ENCODE measurements at places on chromosomes 3 and 15. TPM values are rescaled to one million over a fixed set of nuclear protein-coding genes. Genes with fewer than 3 reads are reported as not detected.

Gene CASR
- not detected for total RNA-seq

Gene RARB
- total RNA-seq, result not detected

Gene GABRB3
- 0.16 TPM for total RNA-seq

Gene SLC22A14
- total RNA-seq, result not detected

Gene MCF2L2
- 3.7 TPM for total RNA-seq

Gene PYGO1
- not detected for total RNA-seq

Gene PAK6
- total RNA-seq, result 0.67 TPM

Gene PLA2G4E
- total RNA-seq, result not detected

Gene OXTR
- total RNA-seq, result 1.1 TPM

Gene CCR9
- total RNA-seq, result 0.20 TPM

Gene MYH15
- total RNA-seq, result 0.07 TPM

Gene SLC6A1
- not detected for total RNA-seq

Gene PHC3
- 53.0 TPM for total RNA-seq

Gene SLCO2A1
- not detected for total RNA-seq

Gene FOXL2
- not detected for total RNA-seq

Gene CHL1
- total RNA-seq, result not detected

Gene LRRIQ4
- total RNA-seq, result not detected

Gene CCDC54
- not detected for total RNA-seq

Gene ADAMTS7
- total RNA-seq, result 0.60 TPM

Gene FBXO22
- 66.2 TPM for total RNA-seq

Gene ACAA1
- total RNA-seq, result 70.1 TPM

Gene RGMA
- total RNA-seq, result not detected

Gene CYP8B1
- not detected for total RNA-seq

Gene SAMD7
- not detected for total RNA-seq

Gene MELTF
- total RNA-seq, result 3.4 TPM

Gene UBE2E1
- total RNA-seq, result 80.3 TPM

Gene GNAT1
- 0.11 TPM for total RNA-seq

Gene NANOGP8
- not detected for total RNA-seq

Gene PPP2R3A
- 0.51 TPM for total RNA-seq

Gene COL6A5
- not detected for total RNA-seq

Gene SCN5A
- 0.20 TPM for total RNA-seq

Gene C2CD4A
- 1.0 TPM for total RNA-seq

Gene SNTN
- total RNA-seq, result not detected

Gene NAALADL2
- total RNA-seq, result not detected

Gene GALNT15
- not detected for total RNA-seq

Gene CPEB1
- 1.6 TPM for total RNA-seq

Gene KNG1
- not detected for total RNA-seq

Gene MYZAP
- total RNA-seq, result not detected

Gene GOLGA6L7
- total RNA-seq, result not detected

Gene CHRNA5
- total RNA-seq, result 2.0 TPM

Gene SLC28A1
- total RNA-seq, result not detected

Gene DNASE1L3
- total RNA-seq, result not detected

Gene HCLS1
- total RNA-seq, result 196 TPM

Gene SCN11A
- total RNA-seq, result not detected

Gene SCAANT1
- total RNA-seq, result not detected

Gene NR2F2
- not detected for total RNA-seq

Gene PLIN1
- 0.50 TPM for total RNA-seq

Gene POTEB3
- not detected for total RNA-seq

Gene SLC38A3
- total RNA-seq, result not detected

Gene LTK
- 0.83 TPM for total RNA-seq

Gene BNC1
- total RNA-seq, result not detected

Gene ALPK3
- total RNA-seq, result 0.16 TPM

Gene MASP1
- not detected for total RNA-seq

Gene ROPN1
- not detected for total RNA-seq

Gene MKRN2OS
- not detected for total RNA-seq

Gene GOLGA6A
- total RNA-seq, result not detected

Gene OIP5
- total RNA-seq, result 13.6 TPM
